ENCODE measurements at places on chromosomes 16 and 17. TPM values are rescaled to one million over a fixed set of nuclear protein-coding genes. Genes with fewer than 3 reads are reported as not detected.

- no peak for DNase-seq
Observed at GRCh38 chr16:27437946-27438345, 36.0 kb downstream of the IL21R start.

DNA sequence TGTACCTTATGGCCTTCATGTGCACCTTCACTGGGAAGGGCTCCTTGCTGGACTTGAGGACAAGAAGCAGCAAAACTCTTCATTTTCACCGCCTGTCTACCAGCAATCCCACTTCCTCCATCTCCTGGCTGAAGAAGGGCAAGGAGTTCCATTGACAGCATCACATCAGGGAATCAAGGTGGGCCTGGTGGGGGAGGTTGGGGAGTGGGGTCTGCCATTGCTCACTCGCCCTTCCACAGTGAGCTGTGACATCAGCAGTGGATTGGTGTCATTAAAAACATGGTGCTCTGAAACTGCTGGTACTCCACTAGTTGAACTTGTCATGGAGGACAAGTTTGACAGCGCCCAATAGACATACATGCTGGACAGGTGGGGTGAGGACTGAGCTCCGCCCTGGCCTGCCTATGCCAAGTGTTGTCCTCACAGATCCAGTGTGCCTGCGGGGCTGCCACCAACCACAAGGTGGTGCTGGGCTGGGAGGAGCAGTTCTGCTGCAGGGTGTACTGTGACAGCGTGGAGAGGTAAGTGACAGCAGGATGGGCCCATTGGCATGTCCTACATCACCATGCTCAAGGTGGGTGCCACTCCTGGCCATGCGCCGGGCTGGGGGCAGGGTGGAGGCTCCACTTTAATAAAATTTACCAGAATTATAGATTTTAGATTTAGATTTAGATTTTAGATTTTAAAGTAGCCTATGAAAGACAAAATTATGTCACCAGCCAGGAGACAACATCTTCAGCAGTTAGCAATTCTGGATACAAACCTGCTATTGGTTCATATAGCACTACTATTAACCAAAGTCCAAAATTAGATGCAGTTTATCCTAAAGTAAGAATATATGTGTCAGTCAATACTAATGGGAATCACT, 1729.1 kb downstream of the TP53TG3F start:
- no peak for DNase-seq

DNA sequence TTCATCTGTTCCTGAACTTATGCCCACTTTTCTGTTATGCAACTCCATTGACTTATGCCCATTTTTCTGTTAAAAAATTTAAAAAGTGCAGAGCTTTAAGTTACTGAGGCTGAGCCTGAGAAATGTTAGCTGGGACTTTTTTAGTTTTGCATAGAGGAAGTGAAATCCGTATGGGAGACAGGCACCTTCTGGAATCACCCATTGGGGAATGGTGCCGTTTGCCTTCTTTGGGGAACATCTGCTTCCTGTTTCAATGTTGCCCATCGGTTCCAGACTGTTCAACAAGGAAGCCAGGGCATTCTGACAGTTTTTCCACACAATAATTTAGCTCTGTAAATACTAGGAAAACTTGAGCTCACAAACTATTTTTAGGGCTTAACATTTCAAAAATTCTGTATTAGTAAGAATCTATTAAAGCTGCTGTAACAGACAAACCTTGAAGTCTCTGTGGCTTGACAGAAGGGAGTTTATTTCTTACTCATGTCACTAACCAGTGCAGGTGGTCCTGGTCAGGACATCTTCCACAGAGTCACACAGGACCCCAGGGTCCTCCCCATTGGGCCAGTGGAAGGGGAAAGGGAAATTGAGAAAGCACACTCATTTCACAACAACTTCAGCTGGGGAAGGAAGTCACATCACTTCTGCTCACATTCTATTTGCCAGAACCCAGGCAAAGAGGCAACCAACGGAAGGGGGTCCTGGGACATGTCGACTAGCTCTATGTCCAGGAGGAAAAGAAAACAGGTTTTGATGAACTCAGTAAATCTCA, 17.2 kb downstream of the PRKCB start:
- no peak for DNase-seq

- DNase-seq = no peak
Observed at GRCh38 chr16:67447508-67448076, 16.7 kb downstream of the HSD11B2 start.

- no peak for DNase-seq
Observed at GRCh38 chr17:80347948-80348351, 67.0 kb upstream of the ENDOV start.

DNA sequence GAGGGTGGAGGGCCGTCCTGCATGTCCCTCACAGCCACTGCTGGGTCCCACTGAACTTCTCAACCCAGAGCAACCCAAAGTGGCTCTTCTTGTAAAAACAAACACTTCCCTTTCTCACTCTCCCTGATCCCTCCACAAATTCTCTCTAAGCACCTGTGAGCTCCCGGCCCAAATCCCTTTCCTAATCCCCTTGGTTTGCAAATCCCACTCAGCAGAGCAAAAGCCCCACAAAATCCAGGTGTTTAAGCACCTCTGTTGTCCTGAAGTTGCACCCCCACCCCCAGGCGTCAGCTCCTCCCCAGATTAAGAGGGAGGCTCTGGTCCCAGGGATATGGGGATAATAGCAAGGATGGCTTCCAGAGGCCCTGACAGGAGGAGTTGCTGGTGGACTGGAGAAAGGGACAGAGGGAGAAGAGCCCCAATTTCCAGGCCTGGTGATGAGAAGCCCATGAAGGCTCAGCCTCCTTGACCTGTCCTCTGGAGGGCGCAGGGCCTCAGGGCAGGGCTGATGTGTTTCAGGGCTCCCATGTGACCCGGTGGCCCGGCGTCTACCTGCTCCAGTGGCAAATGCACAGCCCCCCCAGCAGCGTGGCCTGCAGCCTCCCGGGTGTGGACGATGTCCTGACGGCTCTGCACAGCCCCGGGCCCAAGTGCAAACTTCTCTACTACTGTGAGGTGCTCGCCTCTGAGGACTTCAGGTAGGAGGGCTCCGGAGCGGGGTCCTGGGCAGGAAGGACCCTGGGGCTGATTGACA, 23.0 kb downstream of the NAGPA start:
- DNase-seq = no peak

DNA sequence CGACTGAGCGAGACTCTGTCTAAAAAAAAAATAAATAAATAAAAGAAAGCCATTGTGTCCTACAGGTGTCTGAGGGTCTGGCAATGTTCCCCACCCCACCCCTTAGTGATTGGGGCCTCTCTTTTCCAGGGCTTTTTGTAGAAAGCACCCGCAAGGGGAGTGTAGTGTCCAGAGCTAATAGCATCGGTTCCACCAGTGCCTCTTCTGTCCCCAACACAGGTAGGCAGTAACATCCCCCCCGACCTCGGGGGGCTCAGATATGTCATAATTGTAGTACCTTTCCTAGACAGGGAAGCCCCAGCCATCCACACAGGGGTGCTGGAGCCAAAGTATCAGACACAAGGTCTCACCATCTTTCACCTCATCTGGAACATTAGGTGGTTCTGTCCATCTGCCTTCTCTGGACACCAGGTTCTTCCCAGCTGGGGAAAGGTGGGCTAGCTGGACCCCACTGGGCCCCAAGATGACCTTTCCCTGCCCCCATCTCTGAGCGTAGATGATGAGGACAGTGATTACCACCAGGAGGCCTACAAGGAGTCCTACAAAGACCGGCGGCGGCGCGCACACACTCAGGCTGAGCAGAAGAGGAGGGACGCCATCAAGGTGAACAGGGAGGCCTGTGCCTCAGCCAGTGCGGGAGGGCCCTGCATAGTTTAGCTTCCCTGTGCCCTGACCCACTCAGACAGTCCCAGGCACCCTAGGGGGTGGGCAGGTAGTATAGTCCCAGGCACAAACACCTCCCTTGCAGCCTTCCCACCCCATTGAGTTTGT, 1.6 kb downstream of the MLX start:
- no peak for DNase-seq

DNA sequence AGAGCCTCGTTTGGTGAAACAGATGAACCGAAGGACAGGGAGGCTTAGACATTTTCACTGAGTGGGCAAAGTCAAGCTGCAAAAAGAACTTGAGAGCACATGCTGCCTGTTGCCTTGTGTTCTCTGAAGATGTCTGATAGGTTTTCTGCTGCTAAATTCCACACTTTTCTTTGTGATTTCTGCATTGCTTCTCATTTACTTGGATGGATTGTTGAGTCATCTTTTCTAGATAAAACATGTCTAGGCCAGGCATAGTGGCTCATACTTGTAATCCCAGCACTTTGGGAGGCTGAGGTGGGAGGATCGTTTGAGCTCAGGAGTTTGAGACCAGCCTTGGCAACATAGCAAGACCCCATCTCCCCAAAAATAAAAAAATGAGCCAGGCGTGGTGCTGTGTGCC, 80.4 kb upstream of the CLEC18A start:
- DNase-seq = no peak

GRCh38 chr16:19366391-19366790, 51.3 kb upstream of the TMC5 start:
- no peak for DNase-seq

GRCh38 chr16:78211020-78211599, 111.7 kb downstream of the WWOX start:
- DNase-seq = no peak

GRCh38 chr16:29698484-29699323, 19.7 kb downstream of the QPRT start:
- no peak for DNase-seq

GRCh38 chr16:24539850-24540601, 660 bp downstream of the RBBP6 start:
- DNase-seq = no peak

GRCh38 chr17:38768417-38768816, 15.9 kb downstream of the PSMB3 start:
- no peak for DNase-seq

- no peak for DNase-seq
Observed at GRCh38 chr17:79916991-79917901, 78.0 kb upstream of the CBX4 start.

DNA sequence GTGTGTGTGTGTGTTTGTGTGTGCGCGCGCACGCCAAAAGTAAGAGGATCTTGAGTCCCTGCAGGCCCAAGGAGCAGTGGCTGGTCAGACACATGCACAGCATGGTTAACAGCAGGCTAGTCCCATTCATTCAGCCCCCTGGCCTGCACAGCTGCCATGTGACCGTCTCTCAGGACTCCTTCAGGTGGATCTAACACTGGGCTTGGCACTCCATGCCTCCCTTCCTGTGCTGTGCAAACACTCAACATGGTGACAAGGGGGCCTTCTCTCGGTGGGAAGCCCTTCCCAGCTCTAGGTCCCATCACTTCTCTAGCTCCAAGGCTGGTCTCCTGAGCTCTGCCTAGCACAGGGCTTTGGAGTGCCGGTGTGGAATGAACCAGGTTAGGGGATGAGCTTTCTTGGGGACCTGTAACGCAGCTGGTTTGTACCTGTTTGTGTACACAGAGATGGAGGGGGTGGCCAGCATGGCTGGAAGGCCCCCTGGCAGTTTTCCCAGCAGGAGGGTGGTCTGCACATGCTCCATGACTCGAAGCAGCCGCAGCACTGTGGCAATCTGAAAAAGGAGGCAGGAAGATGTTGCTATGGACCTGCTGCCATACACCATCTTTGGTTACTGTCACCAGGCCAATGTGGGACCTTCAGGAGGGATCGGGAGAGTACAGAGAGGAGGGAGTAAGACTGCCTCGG, 69.4 kb upstream of the GCSH start:
- DNase-seq = no peak

- no peak for DNase-seq
Observed at GRCh38 chr17:74921769-74922168, 1.3 kb downstream of the USH1G start.

- no peak for DNase-seq
Observed at GRCh38 chr17:79997011-79997660, 38.5 kb downstream of the TBC1D16 start.

The ZG16B gene
- total RNA-seq = 2.6 TPM

The CBFA2T3 gene
- 1.7 TPM for total RNA-seq

The XAF1 gene
- total RNA-seq = 19.4 TPM

The KRT24 gene
- total RNA-seq = not detected

The NPIPA2 gene
- total RNA-seq = not detected

The C16orf96 gene
- total RNA-seq = 0.30 TPM

All from skin of body (tissue), 3 donors.